AG09309 (cell line): ENCODE measurements at places on chromosomes 2 and 18.

- DNase-seq, result no peak
Observed at GRCh38 chr2:121213386-121213785, 71.6 kb downstream of the TFCP2L1 start.

DNA sequence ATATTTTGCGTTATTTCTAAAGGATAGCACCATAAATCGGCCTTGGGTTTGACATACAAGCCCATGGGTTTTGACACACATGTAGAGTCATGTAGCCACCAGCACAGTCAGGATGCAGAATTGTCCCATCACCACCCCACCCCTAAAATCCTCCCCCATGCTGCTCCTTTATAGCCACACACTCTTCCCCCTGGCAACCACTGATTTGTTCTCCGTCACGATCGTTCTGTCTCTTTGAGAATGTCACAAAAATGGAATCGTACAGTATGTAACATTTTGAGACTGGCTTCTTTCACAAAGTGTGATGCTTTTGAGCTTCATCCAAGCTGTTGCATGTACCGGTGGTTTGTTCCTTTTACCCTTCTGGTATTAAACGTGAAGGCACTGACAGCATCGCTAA, 39.1 kb downstream of the CRACDL start:
- DNase-seq, result no peak

GRCh38 chr2:12759248-12759647, 42.5 kb downstream of the TRIB2 start:
- DNase-seq, result peak; percentile 91

- DNase-seq, result no peak
Observed at GRCh38 chr2:199862788-199863187, 11.8 kb upstream of the FTCDNL1 start.

DNA sequence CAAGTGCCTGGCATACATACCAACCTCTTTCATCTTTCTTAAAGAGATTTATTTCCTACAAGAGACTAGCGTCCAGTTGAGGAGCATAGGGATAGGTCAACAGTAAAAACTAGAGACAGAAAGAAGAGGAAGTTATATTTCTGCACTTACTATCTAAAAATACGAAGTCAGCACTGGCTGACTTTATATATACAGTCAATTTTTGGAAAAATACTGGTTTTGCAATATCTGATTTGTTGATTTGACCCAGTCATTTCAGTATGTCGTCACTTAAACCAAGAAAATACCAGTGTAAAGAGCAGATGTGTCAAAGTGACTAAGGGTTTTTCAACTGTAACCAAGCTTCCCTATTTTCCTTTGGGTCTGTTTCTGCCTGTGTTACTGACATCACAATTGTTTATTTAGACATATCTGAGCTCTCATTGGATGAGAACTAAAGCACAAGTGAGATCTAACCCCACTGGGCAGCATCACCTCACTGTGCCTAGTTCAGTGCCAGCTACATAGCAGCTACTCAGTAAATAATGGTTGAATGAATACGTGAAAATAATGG, 23.0 kb downstream of the CYTIP start:
- peak; percentile 52 for DNase-seq

DNA sequence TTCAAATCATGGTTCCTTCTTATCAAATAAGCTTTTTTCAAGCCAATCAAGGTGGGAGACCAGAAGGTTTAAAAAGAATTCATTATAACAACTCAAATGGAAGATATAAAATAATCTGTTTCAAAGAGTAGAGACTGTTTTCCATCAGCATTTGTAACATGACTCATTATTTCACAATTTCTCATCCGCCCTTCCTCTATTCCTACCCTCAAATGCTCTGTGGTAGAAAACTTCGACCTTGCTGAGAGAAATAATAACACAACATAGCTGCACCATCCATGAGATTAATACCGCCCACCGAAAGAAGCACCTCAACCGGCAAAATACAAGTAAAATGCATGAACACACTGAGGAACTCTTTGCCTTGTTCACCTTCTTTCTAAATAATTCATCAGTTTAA, 2039.2 kb upstream of the CELF4 start:
- no peak for DNase-seq

GRCh38 chr2:207288628-207289027, 122.9 kb upstream of the KLF7 start:
- no peak for DNase-seq

GRCh38 chr2:27351802-27352598, 4.6 kb downstream of the GTF3C2 start:
- no peak for DNase-seq

GRCh38 chr2:102070058-102070642, 72.4 kb upstream of the IL1R1 start:
- DNase-seq, result no peak

GRCh38 chr2:69026026-69026425, 13.0 kb downstream of the ANTXR1 start:
- no peak for DNase-seq

GRCh38 chr2:162072181-162072702, 1.8 kb downstream of the DPP4 start:
- DNase-seq, result peak; percentile 59

DNA sequence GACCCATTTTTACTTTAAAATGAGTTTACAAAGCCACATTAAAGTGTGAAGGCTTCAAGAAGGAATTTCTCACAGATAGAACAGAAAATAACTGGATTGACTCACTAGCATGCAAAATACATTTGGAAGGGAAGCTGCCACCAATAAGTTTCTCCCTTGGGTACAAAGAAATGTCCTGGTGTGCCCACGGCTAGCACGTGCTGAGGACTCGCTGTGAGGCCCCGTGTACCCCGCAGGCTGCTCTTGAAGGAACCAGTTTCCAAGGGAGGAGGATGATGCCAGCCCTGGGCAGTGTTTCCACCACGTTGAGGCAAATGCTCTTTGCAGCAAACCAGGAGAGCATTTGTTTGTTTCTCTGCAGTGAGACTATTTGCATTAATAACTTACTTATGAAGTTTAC, 207.3 kb downstream of the SH3RF3 start:
- no peak for DNase-seq
